Thoracic aorta (tissue), 2 donors: ENCODE measurements at places on chromosomes 7 and 10. TPM values are rescaled to one million over a fixed set of nuclear protein-coding genes. Genes with fewer than 3 reads are reported as not detected.

DNA sequence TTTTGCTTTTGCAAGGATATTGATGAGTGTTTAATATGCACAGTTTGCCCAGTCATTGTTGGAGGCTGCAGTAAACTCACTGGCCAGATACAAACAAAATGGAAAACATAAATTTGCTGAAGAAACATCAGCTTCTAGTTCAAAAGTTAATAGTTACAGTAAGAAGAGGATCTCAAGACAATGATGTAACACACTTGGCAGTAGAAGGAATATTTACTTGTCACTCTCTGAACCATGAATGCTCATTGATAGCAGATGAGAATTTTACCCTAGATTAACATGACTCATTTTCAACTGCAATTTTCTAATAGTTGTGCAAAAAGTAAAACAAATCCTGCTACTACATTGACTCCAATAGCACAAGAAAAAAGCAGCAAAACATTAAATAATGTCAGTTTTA is 47.7 kb downstream of the VWC2 start:
- DNase-seq, result no peak

DNA sequence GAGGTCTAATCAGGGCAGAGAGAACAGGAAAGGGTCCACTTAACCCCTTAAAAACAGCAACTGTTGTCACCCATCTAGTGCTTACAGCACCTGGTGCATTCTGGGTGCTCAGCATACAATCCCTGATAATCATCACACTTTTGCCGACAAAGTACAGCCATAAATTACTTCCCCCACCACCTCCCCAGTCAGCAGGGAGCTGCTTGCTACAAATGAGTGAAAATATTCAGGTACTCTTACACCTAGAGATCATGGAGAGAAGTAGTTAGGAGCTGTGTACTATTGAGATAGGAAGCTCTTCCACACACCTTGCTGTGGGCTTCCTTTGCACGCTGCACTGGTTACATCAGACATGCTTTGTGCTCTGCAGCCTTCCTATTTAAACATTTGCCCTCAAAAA is 723.5 kb upstream of the GALNT17 start:
- no peak for DNase-seq

GRCh38 chr7:137003086-137003485 is 134.6 kb downstream of the CHRM2 start:
- DNase-seq, result no peak

DNA sequence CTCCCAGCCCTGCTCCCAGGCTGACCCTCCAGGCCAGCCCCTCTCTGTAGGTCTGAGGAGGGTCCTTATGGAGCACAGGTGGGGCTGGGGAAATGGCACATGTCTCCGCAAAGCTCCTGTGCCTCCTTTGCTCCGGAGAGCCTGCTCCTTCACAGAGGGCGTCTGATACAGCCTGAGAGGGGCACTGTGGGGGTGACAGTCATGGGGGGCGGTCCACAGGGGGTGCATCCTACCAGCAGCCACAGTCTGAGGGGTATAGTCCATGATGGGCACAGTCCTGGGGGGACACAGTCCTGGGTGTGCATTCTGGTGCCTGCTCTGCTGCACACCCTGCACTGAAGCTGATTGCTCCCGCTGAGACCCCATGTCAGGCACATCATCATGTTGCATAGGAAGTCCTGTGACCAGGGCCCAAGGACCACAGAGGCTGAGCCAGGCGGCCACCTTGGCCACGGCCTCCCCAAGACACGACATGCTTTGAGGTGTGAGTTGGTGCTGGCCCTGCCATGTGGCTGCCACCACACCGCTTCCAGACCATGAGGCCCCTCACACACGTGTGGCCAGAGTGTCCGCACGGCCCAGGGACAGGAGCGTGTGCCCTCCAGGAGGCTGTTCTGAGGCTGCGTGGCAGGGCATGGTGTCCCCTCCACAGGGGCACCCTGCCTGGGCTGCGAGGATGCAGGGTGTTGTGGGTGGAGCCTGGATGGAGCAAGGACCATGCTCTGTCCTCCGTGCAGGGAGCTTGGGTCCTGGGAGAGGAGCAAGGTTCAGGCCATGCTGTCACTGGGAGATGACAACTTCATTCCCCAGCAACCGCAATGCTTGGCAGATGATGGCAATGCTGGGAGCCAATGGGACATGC is 59.2 kb downstream of the PWWP2B start:
- no peak for DNase-seq

DNA sequence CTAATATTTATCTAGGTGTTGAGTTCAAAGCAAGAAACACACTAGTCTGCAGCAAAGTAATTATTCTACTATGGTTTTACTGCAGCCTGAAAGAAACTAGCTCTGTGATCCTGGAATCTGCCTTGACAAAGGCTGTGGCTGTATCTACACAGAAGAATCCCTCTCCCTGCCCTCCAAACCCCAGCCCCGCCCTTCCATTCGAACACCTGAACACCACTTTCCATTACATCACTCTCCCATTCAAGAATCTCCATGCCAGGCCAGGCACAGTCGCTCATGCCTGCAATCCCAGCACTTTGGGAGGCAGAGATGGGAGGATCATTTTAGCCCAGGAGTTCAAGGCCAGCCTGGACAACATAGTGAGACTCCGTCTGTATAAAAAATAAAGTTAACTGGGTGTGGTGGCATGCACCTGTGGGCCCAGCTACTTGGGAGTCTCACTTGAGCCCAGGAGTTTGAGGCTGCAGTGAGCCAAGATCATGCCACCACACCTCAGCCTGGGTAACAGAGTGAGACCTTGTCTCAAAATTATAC is 23.3 kb downstream of the LRRC20 start:
- DNase-seq, result no peak

DNA sequence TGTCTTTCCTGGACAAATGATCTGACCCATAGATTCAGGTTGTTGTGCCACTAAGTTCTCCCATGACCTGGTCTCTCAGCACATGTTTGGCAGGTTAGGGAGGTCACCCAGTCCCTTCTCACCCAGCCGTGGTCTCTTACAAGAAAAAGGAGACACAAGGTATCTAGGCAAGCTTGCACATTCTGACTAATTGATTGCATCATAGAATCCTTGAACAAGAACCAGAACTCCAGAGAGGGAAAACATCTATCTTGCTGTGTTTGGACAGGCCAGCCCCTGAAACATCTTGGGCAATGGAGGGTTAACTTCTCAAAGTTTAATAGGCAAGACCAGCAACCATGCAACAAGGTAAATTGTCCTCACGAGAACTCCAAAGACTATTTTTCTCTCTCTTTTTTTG is 8.5 kb upstream of the HK1 start:
- DNase-seq, result no peak

DNA sequence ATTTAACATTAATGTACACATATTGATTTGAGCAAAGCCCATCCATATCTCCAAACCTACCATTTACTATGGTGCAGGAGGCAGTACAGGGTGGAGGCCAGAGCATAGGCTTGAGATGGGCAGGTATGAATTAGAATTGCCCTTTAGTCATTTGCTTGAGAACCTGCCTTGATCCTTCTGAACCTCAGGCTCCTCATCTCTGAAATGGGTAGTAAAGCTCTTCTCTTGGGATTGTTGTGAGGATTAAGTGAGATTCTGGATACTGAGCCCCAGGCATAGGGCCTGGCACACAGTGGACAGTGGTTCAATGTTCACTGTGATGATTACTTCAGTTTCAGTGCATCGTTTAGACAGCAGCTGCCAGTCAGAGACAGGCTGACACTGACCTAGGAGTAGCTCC is 5.0 kb upstream of the ATXN7L1 start:
- DNase-seq, result no peak

- DNase-seq, result no peak
These were observed 111.8 kb downstream of the HIP1 start for GRCh38 chr7:75626954-75627353.

The SHOC2 gene
- 115 TPM for total RNA-seq

The AZGP1 gene
- total RNA-seq, result 2.3 TPM

The CNNM1 gene
- total RNA-seq, result 0.35 TPM

The AVL9 gene
- 19.5 TPM for total RNA-seq

DNA sequence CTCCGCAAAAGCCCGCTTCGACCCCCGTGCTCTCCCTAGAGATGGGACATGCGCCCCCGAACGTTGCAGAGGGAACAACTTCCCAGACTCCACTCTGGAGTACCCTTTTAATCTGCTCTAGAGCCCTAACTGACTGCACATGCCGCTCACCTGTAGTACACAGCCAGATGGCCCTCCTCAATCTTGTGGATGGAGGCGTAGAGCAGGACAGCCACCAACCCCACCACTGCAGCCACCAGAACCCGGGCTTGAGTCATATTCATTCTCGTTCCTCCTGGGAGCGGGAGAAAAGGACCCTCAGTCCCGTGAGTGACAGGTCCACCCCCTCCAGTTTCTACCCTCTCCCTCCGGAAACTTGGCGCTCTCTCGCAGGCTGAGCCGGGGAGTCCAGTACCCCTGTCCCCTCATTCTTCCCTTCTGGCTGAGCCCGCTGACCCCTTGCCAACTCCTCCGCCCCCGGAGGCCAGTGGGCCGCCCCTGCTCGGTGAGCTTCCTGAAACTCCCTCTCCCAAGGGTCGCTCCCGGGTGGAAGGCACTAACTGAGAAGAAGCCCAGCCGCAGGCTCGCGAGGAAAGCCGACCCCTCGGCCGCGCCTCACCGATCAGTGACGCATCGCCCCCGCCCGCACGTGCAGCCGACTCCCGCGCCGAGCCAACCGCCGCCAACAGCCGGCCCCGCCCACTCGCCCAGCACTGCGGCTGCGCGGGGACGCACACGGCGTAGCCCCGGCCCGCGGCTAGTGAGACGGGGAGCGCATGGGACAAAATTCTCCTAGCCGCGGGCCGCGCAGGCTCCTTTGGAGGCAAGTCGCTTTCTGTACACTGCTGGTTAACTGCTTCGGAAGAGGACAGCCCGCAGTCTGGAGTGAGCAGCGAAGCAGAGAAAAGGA is at the start of gene ERLIN1:
Gene ERLIN1, minus strand, starts transcription at position 666 of the 889 bp plus-strand sequence. Its CDS starts 403 bp downstream, at position 263.
- DNase-seq, result peak; percentile 70

The ZNF775 gene
- total RNA-seq, result 4.2 TPM

DNA sequence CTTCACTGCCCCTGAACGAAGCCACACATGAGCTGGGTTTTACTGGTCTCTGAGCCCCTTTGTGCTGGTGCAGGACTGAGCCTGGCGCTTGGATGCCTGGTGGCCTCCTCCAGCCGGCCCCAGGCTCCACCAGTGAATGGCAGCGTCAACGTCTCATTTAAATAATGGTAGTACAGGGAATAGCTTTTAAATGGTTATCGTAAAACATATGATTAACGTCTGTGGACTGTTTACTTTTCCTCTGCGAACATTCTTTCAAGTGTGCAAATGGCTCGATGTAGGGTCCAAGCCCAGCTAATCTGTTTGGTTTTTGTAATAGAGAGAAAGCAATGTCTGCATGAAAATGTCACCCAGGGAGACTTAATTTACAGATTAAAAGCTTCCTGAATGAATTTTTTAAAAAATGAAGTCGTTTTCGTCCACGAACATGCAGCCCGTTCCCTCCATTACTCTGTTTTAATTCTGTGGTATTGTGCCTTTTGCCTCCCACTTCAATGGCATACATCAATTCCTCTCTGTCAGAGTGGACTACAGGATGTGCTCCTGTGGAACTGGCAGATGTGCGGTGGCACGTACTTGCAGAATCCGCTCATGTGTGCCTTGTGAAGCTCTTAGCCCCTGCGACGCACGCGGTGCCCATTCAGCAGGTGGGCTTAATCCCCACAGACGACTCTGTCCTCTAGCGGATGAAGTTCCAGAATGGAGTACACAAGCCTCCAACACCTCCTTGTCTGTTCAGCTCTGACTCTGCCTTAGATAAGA is 192.7 kb downstream of the TCF7L2 start:
- no peak for DNase-seq

The POLL gene
- 37.0 TPM for total RNA-seq
